Posterior vena cava (tissue), 2 donors: ENCODE measurements at places on chromosomes 1 and 21. TPM values are rescaled to one million over a fixed set of nuclear protein-coding genes. Genes with fewer than 3 reads are reported as not detected.

- DNase-seq = peak; percentile 89
Observed at GRCh38 chr1:9350013-9350908, 57.6 kb downstream of the SPSB1 start.

C1orf116 gene
- total RNA-seq = not detected

DNA sequence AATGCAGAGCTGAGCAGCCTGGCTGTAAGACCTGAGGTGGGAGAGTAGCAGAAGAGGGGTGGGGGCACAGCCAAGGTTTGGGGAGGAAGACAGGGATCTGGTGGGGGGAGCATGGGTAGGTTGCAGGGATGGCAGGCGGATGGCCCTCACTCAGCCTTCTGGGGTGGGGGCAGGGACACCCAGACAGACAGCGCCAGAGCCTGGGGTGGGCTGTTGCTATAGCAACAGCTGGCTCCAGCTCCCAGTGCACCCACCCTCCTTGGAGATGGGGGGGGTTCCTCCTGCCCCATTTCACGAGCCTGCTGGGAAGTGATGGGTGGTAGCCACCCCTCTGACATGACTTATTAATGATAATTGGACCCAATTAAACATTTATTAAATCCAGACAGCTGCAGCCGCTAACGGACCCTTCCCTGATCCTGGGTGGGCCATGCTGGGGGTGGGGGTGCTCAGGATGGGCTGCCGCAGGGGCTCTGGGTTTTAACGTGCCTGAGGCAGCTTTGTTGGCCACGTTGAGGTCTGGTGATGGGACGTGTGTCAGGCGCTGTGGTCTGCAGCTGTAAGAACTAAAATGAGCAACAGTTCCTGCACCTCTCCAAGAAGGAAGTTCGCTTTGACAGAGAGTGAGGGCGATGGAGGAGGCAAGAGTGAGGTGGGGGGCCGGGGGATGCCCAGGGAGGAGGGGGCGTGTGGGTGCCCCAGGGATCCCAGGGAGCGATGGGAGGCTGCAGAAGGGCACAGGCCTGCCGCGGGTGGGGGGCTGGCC lies 19.4 kb downstream of the AGRN start:
- DNase-seq = no peak

- DNase-seq = no peak
Observed at GRCh38 chr21:38789275-38789674, 16.5 kb upstream of the ETS2 start.

GRCh38 chr1:30331415-30332065 lies 391.8 kb downstream of the MATN1 start:
- peak; percentile 67 for DNase-seq

- no peak for DNase-seq
Observed at GRCh38 chr1:230609208-230609607, 33.1 kb upstream of the COG2 start.

DNA sequence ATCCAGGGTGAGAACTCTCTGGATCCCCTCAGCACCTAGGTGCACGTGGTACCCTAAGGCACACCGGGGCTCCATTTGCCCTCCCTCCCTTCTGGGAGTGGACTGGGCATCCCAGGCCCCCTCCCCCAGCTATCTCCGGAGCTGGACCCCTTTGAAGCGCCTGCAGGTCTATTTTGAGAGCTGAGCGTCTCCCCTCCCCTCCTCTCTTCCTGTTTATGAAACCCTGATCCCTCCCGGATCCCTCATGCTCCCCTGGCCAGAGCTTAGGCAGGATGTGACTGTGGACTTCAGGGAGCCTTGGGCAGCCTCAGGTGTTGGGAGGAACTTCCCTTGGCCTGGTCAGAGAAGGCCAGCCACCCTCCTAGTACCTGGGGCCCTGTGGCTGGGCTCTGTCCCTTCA lies 10.2 kb downstream of the RPS6KA1 start:
- no peak for DNase-seq

DNA sequence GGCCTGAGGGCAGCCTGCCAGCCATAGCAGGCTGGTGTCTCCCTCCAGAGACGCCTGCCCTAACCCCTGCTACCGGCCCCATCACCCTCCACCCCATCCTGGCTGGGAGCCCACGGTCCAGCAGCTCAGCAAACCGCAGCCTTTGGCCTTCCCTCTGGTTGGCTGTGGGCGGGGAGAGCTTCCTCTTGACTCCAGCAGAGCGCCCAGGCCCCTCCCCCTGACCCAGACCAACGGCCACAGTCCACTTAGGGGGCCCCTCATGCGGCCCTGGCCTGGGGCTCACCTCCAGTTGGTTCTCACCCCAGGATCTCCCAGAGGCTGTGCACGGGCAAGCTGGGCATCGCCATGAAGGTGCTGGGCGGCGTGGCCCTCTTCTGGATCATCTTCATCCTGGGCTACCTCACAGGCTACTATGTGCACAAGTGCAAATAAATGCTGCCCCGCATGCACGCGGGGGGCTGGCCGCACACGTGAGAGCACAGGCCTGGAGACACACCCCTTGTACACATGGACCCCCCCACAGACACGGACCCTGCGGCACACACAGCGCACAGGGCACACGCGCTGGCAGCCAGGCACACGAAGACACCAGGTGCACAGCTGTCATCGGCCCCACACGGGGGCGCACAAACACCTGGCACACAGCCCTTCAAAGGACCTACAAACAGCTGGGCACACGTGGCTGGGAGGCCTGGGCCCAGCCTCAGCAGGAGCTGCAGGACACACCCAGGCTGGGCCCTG lies 3.1 kb downstream of the SMIM1 start:
- DNase-seq = no peak

CYP4X1 gene
- 5.9 TPM for total RNA-seq

TNFSF4 gene
- total RNA-seq = 1.2 TPM

PRR9 gene
- not detected for total RNA-seq

- no peak for DNase-seq
Observed at GRCh38 chr1:219247441-219247840, 73.8 kb downstream of the LYPLAL1 start.

GUCA2B gene
- not detected for total RNA-seq

FTCD gene
- total RNA-seq = 0.29 TPM

DNA sequence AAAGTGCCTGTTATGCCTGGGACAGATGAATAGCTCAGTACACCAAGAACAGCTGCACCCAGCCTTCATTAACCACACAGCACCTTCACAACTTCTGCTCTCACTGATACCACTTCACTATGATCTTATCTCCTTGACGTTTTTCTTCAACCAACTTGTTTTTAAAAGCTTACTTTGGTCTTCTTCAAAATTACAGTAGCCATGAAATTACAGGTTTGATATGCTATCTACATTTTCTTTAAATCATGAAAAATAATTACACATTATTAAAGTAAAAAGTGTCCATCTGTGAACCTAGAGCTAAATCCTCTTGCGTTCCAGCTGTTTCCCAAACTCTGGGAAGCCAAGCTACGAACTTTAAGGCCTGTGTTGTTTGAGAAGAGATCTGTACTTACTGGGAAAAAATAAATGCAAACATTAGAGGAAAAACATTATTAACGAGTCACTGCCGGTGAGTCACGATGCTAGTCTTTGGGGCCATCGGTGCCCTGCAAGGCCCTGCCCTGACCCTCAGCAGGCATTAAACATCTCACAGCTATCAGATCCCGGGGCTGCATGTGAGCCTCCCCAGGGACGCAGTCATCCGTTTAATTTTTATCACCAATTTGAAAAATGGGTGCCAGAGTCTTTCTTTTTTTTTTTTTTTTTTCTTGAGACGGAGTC lies 56.3 kb upstream of the GPR153 start:
- no peak for DNase-seq

RGS16 gene
- 3.1 TPM for total RNA-seq

DNA sequence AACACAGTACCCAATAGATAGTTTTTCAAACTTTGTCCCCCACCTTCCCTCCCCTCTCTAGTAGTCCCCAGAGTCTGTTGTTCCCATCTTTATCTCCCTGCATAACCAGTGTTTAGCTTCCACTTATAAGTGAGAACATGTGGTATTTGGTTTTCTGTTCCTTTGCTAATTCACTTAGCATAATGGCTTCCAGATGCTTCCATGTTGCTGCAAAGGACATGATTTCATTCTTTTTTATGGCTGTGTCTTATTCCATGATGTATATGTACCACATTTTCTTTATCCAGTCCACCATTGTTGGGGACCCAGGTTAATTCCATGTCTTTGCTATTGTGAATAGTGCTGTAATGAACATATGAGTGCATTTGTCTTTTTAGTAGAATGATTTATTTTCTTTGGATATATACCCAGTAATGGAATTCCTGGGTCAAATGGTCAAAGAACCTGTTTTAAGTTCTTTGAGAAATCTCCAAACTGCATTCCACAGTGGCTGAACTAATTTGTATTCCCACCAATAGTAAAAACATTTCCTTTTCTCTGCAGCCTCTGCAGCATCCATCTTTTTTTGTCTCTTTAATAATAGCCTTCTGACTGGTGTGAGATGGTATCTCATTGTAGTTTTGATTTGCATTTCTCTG lies 126.0 kb downstream of the AK5 start:
- no peak for DNase-seq

AJAP1 gene
- 0.32 TPM for total RNA-seq

- no peak for DNase-seq
Observed at GRCh38 chr1:4267381-4268261, 367.5 kb upstream of the C1orf174 start.

HSD3B2 gene
- 0.52 TPM for total RNA-seq

DNA sequence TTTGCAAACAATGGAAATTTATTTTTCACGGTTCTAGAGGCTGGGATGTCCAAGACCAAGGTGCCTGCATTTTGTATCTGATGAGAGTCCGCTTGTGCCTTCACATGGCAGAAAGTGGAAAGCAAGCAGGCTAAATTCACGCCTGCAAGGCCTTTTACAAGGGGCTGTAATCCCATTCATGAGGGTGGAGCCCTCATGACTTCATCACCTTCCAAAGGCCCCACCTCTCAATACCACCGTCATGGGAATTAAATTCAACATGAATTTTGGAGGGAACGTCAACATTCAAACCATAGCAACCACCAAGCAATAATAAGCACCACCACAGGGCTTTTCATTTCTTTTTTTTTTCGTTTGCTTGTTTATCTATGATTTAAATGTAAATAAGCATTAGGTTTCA lies 115.3 kb downstream of the C1orf21 start:
- DNase-seq = no peak

C21orf58 gene
- total RNA-seq = 1.3 TPM

DNA sequence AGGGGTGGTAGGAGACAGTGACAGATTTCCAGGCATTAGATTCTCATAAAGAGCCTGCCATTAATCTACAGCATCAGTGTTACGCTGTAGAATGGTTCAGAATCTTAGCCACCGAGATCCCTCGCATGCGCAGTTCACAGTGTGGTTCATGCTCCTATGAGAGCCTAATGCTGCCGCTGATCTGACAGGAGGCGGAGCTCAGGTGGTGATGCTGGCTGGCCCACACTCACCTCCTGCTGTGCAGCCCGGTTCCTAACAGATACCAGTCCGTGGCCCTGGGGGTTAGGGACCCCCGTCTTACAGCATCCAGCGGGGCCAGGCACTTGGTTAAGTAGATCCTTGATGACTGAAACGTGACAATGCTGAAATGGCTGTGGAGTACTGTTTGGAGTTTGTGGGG lies 163.6 kb upstream of the C1orf21 start:
- no peak for DNase-seq

DNA sequence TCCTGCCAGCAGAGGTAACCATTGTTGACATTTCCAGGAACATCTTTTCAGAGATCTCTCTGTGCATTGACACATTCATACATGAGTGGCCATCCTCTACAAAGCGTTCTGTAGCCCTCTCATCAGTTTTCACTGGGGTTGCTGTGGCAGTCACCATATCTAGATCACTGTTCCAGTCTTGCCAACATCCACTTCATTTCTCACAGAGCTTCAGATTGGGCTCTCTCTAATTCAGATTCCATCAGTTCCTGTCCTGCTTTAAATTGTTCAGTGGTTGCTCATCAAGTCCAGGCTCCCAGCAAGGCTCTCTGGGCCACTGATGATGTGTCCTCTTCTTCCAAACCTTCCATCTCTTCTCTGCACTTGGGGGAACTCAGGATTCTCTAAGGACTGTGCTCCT lies 173.7 kb downstream of the KCNJ6 start:
- no peak for DNase-seq

DNA sequence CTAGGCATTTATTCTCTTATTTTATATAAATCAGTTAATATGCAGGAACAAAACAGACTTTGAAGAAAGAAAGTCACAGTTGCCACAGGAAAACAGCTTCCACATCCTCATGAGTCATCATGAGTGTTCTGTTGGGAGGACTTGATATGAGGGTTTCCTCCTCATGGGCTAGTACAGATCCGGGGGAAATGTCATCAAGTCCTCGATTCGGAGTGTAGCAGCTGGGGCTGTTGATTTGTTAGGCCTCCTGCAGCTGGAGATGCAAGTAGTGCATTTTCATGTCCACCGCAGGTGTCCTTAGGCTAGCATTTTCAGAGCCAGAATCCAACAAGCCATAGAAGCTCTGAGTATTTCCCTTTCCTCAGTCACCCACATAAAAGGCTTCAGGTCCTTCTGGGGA lies 36.7 kb downstream of the ADAM30 start:
- no peak for DNase-seq

CYP4A11 gene
- total RNA-seq = not detected

- DNase-seq = no peak
Observed at GRCh38 chr1:175383239-175383638, 190.7 kb upstream of the KIAA0040 start.

SPRR5 gene
- total RNA-seq = not detected

GRCh38 chr1:175522880-175523279 lies 220.5 kb downstream of the TNR start:
- DNase-seq = no peak

CLEC20A gene
- total RNA-seq = not detected

DNA sequence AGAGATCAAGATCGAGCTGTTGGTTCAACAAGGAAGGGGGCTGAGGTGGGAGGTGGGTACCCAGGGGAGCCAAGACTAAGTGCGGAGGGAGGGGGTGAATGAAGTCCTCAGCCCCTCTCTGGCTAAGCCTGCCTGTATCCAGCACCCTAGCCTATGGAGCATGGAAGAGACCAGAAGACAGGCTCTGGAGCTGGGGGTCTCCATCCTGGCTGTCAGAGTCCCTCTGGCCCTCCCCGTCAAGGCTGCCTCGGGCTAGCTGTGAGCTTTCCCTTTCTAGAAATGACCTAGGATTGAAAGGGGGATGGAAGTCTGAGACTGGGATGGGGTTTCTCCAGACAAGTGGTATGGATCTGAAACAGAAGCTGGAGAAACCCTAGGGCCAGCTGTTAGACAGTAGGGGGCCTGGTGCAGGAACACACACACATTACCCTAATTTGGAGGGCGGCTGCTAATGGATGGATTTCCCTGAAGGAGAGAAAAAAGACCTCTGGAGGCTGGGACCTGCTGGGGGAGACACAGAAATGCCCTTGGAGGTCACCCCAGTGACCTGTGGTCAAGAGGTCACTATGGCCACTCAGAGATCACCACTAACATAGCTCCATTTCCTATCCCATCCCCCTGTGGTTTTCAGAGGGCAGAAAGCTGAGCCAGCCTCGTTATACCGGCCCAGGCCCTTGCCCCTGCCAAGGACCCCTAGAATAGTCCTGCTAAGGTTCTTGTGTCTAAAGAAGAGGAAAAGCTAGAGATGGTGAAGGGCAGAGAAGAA lies 107.8 kb downstream of the TMEM53 start:
- no peak for DNase-seq

- no peak for DNase-seq
Observed at GRCh38 chr1:163395790-163396189, 74.0 kb downstream of the NUF2 start.
